Type B pancreatic cell (in vitro differentiated cells): ENCODE measurements at places on chromosomes 7 and 10.

GRCh38 chr7:22435720-22436119 is 64.3 kb downstream of the STEAP1B start:
- no peak for DNase-seq

- DNase-seq: no peak
Observed at GRCh38 chr10:13526948-13527863, 1.6 kb downstream of the BEND7 start.

DNA sequence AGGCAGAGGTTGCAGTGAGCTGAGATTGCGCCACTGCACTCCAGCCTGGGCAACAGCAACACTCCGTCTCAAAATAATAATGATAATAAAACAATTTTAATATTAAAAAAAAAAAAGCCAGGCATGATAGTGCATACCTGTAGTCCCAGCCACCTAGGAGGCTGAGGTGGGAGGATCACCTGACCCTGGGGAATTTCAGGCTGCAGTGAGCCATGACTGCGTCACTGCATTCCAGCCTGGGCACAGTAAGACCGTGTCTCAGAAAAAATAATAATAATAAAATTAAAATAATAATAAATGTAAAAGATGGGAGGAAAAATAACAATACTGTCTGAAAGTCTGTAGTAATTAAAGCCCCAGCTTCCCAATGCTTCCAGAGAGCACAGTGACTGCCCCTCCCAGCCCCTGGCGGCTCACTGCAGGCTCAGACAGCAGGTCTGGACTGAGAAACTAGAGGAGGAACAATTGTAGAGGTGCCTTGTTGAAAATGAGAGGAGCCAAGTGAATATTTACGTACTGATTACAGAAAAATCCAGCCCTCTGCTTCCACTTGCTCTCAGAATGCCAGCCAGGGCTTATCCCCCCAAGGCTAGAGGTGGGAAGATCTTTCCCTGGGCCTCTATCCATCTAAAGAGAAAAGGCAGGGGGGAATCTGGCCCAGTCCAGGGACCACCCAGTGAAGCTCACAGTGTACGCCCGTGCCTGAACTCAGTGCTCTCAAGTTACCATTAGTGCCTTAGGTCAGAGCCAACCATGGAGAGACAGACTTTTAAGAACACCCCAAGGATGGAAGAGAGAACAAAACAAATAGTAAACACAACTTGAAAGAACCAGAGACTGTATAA is 112.8 kb downstream of the PARD3 start:
- DNase-seq: no peak

GRCh38 chr10:94363251-94363565 is 469 bp upstream of the NOC3L start:
- DNase-seq: no peak

DNA sequence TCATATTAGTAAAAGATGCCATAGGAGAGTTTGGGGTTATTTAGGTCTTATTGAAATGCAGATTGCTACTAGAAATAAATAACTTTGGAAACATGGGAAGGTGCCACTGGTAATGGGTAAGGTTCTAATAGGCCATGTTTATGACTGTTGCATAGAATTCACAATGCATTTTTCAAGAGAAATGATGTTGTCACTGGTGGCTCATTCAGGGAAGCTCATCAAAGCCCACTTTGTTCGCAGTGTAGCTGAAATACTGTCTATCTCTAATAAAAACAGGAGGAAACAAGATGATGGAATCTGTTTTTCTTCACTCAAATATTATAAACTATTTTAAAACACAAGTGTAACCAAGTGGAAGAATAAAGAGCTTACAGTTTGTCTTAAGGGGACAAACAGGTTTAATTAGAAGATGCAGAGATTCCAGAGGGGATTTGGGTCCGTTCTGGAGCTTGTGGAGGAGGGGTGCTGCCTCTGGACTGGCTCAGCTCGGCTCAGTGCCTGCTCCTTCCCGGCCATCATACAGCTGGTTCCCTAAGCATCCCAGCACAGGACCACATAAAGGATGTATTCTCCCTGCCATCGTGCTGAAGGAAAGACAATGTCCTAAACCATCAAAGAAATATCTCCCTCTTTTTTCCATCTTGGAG is 20.4 kb downstream of the OPALIN start:
- no peak for DNase-seq

- DNase-seq: no peak
Observed at GRCh38 chr7:43636093-43636492, 53.2 kb downstream of the STK17A start.

DNA sequence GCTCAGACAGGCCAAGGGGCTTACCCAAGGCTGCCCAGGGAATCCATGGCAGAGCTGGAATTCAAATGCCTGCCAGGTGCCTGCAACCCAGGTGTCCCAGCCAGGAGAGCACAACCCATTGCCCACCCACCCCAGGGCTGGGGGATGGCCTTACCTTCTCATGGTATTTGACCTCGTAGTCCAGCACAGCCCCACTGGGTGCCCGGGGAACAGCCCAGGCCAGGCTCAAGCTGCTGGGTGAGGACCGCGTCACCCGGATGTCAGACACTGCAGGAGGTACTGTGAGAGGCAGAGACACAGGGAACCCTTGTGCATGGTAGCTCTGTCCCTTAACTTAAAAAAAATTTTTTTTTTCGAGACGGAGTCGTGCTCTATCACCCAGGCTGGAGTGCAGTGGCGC is 9.0 kb downstream of the EPHB4 start:
- no peak for DNase-seq
